T-cell (primary cell): ENCODE measurements at places on chromosomes 5 and 9. TPM values are rescaled to one million over a fixed set of nuclear protein-coding genes. Genes with fewer than 3 reads are reported as not detected.

The GPR151 gene
- total RNA-seq, result not detected

The KCNT1 gene
- 0.54 TPM for total RNA-seq

The OTP gene
- not detected for total RNA-seq

The GABBR2 gene
- not detected for total RNA-seq

The CD274 gene
- 6.6 TPM for total RNA-seq

The OBP2A gene
- not detected for total RNA-seq

The CDKN2A gene
- total RNA-seq, result 4.4 TPM

The GRIN1 gene
- total RNA-seq, result not detected

The IFNA21 gene
- not detected for total RNA-seq

The RORB gene
- 0.03 TPM for total RNA-seq

The ERAP2 gene
- total RNA-seq, result 162 TPM

DNA sequence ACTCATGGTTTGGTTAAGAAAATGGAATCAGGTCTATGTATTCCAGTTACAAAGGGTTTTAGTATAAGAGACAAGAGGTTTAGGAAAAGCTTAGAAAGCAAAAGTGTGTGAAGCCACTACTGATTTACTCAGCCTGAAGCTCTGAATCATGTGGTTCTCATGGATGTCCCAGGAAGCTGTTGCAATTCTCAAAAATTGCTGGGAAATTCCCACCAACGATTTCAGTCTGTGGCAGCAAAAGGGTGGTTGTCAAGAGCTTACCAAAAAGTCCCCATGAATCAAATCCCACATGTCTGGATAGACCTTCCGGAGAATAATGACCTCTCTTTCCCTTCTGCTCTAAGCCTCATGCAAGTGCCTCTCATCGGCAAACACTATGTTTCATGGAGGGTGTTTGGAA, 929.9 kb downstream of the TLE4 start:
- no peaks in the 10 kb centered on the region for H3K4me1 ChIP-seq
- H3K36me3 ChIP-seq, result no peaks in the 10 kb centered on the region
- no peak overlapping the region for H3K4me3 ChIP-seq
- H3K27ac ChIP-seq, result no peak overlapping the region

GRCh38 chr9:3478549-3478953, 47.2 kb downstream of the RFX3 start:
- H3K27me3 ChIP-seq, result no peaks in the 10 kb centered on the region
- H3K27ac ChIP-seq, result peak overlapping the region; percentile 87
- no peak for DNase-seq
- H3K4me3 ChIP-seq, result no peak overlapping the region
- peaks cover 4% of the 10 kb centered on the region for H3K36me3 ChIP-seq

- no peaks in the 10 kb centered on the region for H3K4me1 ChIP-seq
- H3K36me3 ChIP-seq, result no peaks in the 10 kb centered on the region
- H3K27ac ChIP-seq, result no peak overlapping the region
- no peak overlapping the region for H3K4me3 ChIP-seq
- H3K27me3 ChIP-seq, result no peaks in the 10 kb centered on the region
These were observed 92.2 kb upstream of the ADAMTS19 start for GRCh38 chr5:129367883-129368282.

DNA sequence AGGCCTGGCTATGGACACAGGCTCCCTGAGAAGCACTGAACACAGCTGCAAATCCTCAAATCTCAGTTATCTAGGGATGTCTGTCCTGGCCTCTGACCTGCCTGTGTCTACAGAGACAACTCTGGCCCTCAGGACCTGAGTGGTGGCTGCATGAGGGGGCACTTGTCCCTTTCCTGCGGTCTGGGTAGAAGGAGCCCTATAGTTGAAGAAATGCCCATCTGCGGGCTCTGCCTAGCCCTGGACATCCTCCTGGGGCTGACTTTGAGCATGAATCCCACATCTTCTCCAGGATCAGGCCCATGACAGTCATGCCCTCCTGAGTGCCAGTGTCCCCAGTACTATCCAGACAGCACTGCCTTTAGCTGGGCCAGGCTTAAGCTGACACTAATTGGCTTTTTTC, 10.0 kb downstream of the DNAJB5 start:
- no peaks in the 10 kb centered on the region for H3K4me1 ChIP-seq
- DNase-seq, result no peak
- H3K4me3 ChIP-seq, result no peak overlapping the region

- no peaks in the 10 kb centered on the region for H3K27me3 ChIP-seq
- peak overlapping the region; percentile 100 for H3K27ac ChIP-seq
- peak; percentile 68 for DNase-seq
These were observed 684 bp downstream of the DNAJA1 start for GRCh38 chr9:33025572-33026342.

- no peak for DNase-seq
- no peak overlapping the region for H3K4me3 ChIP-seq
- H3K27ac ChIP-seq, result no peak overlapping the region
- H3K36me3 ChIP-seq, result no peaks in the 10 kb centered on the region
- peaks cover 73% of the 10 kb centered on the region for H3K27me3 ChIP-seq
These were observed 7.6 kb downstream of the SHROOM1 start for GRCh38 chr5:132822650-132823480.

- H3K36me3 ChIP-seq, result no peaks in the 10 kb centered on the region
- no peaks in the 10 kb centered on the region for H3K27me3 ChIP-seq
- H3K4me3 ChIP-seq, result no peak overlapping the region
- DNase-seq, result no peak
- no peak overlapping the region for H3K27ac ChIP-seq
- H3K4me1 ChIP-seq, result no peaks in the 10 kb centered on the region
These were observed 117.5 kb downstream of the IRX2 start for GRCh38 chr5:2633992-2634391.

GRCh38 chr9:138095813-138096518, 218.4 kb downstream of the CACNA1B start:
- no peak for DNase-seq
- H3K36me3 ChIP-seq, result no peaks in the 10 kb centered on the region
- H3K27me3 ChIP-seq, result no peaks in the 10 kb centered on the region

- no peak overlapping the region for H3K4me3 ChIP-seq
- H3K36me3 ChIP-seq, result no peaks in the 10 kb centered on the region
- H3K27ac ChIP-seq, result peak overlapping the region; percentile 47
- H3K4me1 ChIP-seq, result peaks cover 5% of the 10 kb centered on the region
These were observed 33.8 kb upstream of the PANK3 start for GRCh38 chr5:168612996-168613395.

GRCh38 chr5:6480133-6481051, 31.7 kb downstream of the UBE2QL1 start:
- H3K4me1 ChIP-seq, result peaks cover 3% of the 10 kb centered on the region
- H3K4me3 ChIP-seq, result no peak overlapping the region
- H3K27me3 ChIP-seq, result no peaks in the 10 kb centered on the region
- no peak overlapping the region for H3K27ac ChIP-seq
- no peaks in the 10 kb centered on the region for H3K36me3 ChIP-seq
- DNase-seq, result no peak

DNA sequence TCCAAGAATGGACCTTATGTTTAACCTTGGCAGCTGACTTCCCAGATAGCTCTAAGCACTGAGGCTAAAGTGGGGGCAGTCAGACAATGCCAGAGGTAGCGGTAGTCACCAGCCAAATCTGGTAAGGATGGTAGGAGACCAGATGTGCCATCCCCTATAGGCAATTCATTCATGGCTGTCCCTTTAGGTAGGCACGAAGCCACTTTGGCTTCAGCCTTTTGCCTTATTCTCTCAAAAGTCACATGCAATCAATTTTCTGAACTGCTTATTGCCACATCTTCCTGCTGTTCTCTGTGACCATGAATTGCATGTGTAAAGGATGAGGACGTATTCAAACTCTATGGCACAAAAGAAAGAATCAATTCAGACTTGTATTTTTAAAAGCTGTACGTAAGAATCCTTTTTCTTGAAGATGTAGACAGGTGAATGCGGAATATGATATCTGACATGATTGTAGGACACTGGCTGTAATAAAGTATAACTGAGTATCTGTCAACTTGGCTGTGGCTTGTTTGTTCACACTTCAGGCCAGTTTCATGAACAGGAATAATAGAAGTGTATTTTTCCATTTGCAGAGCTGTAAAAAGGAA, 611.7 kb downstream of the NR2F1-AS1 start:
- H3K4me1 ChIP-seq, result no peaks in the 10 kb centered on the region
- H3K27me3 ChIP-seq, result no peaks in the 10 kb centered on the region
- no peak overlapping the region for H3K27ac ChIP-seq
- no peak overlapping the region for H3K4me3 ChIP-seq

DNA sequence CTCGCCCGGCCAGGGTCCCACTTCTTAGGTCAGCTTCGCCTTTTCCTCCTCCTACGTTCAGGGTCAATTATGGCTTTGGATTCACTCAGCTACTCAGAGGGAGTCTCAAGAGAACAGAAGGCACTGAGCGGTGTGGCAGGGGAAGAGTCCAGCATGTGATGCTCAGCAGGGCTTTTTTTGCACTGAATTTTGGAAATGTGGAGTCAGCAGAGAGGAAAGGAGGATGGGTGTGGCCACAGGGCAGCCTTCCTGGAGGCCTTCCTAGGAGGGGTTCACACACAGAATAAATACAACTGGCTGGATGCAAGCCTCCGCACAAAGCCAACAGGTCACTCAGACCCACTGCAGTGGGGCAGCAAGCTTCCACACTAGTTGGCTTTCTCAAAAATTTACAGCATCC, 4.8 kb downstream of the NAIF1 start:
- peaks cover 27% of the 10 kb centered on the region for H3K4me1 ChIP-seq
- DNase-seq, result no peak
- peaks cover 3% of the 10 kb centered on the region for H3K36me3 ChIP-seq
- H3K4me3 ChIP-seq, result no peak overlapping the region

- no peaks in the 10 kb centered on the region for H3K27me3 ChIP-seq
- peaks cover 32% of the 10 kb centered on the region for H3K36me3 ChIP-seq
- H3K4me1 ChIP-seq, result peaks cover 11% of the 10 kb centered on the region
- DNase-seq, result no peak
- peak overlapping the region; percentile 86 for H3K4me3 ChIP-seq
These were observed 14.3 kb downstream of the DIPK1B start for GRCh38 chr9:136726631-136727191.

DNA sequence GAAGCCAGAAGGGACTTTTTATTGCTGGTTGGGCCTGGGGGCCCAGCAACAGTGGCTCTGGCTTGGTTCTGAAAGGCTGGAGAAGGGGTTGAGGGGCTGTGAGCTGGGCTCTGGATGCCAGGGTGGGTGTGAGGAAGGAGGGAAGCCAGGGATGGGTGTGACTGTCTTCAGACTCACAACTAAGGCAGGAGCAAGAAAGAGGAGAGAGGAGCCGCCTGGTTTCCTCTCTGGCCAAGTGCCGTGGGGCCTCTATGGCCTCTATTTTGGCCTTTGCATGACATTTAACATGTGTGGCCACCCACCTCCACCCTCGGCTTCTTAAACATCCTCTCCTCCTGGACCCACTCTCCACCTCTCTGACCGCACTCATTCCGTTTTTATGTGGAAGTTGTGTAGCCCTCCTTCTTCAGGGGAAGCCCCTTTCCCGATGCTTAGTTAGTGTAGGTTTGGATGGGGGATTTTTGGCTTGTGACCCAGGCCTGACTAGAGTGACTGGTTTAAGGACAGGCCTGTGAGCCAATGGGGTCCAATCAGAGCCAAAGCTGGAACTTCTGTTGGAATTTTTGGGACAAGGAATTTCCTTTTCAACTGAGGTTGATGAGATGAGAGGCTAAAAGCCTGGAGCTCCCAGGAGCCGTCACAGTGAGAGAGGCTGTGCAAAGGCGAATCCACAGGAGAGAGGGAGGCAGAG, 517.8 kb downstream of the CCDC171 start:
- no peaks in the 10 kb centered on the region for H3K4me1 ChIP-seq
- H3K4me3 ChIP-seq, result no peak overlapping the region
- H3K27me3 ChIP-seq, result no peaks in the 10 kb centered on the region
- DNase-seq, result no peak

DNA sequence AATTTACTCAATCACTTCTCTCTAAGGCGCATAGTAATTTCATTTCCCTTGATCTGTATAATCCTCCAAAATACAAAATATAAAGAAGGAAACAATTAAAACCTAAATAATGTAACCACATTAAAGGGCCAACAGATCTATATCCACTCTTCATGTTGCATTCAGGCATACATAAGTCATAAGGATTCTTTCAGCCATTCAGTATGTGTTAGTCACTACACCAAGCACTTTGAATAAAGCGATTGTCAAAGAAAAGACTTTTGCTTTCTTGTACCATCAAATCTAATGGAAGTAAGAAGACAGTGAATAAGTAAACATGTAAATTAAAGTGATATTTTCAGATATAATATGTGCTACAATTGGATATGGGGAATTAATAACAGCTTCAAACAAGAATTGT, 569.2 kb upstream of the PTPRD start:
- no peak for DNase-seq
- no peaks in the 10 kb centered on the region for H3K27me3 ChIP-seq
- no peak overlapping the region for H3K4me3 ChIP-seq
- H3K4me1 ChIP-seq, result no peaks in the 10 kb centered on the region
- no peak overlapping the region for H3K27ac ChIP-seq

- H3K36me3 ChIP-seq, result no peaks in the 10 kb centered on the region
- H3K4me3 ChIP-seq, result no peak overlapping the region
- H3K4me1 ChIP-seq, result no peaks in the 10 kb centered on the region
These were observed 452.0 kb upstream of the ZNF608 start for GRCh38 chr5:125198270-125198974.

DNA sequence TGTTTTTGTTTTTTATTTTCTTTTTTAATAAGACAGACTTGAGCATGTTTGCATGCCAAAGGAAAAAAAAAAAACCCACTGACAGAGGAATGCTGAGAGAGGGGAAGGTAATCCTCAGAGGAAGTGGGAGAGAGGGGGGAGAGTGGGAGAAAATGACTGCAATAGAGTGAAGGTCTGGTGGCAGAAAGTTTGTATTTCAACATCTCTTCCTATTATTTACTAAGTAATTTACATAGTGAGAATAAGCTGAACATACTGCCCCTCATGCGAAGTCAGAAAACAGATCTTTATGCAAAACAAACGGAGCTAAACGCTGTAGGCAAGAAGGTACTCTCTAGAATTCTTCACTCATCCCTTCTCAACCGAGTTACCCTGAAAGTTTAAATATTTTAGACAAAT, 45.0 kb downstream of the ELL2 start:
- DNase-seq, result no peak
- H3K27ac ChIP-seq, result no peak overlapping the region
- no peaks in the 10 kb centered on the region for H3K36me3 ChIP-seq
- no peaks in the 10 kb centered on the region for H3K4me1 ChIP-seq
